ENCODE measurements at places on chromosomes 13 and 19. TPM values are rescaled to one million over a fixed set of nuclear protein-coding genes. Genes with fewer than 3 reads are reported as not detected.

- no peak for DNase-seq
Measured at GRCh38 chr13:80109303-80109702, 231.6 kb downstream of the SPRY2 start.

NOVA2 gene
- 4.3 TPM for polyA plus RNA-seq

GRCh38 chr19:55354698-55355212 is at the start of gene COX6B2:
Gene COX6B2, minus strand, starts transcription at chr19:55354719. Its CDS starts 198 bp downstream, at chr19:55354521.
- no peak for DNase-seq

IPO5 gene
- polyA plus RNA-seq, result 190 TPM

- no peak for DNase-seq
Measured at GRCh38 chr19:44744871-44745332, 3.6 kb upstream of the BCL3 start.

DNA sequence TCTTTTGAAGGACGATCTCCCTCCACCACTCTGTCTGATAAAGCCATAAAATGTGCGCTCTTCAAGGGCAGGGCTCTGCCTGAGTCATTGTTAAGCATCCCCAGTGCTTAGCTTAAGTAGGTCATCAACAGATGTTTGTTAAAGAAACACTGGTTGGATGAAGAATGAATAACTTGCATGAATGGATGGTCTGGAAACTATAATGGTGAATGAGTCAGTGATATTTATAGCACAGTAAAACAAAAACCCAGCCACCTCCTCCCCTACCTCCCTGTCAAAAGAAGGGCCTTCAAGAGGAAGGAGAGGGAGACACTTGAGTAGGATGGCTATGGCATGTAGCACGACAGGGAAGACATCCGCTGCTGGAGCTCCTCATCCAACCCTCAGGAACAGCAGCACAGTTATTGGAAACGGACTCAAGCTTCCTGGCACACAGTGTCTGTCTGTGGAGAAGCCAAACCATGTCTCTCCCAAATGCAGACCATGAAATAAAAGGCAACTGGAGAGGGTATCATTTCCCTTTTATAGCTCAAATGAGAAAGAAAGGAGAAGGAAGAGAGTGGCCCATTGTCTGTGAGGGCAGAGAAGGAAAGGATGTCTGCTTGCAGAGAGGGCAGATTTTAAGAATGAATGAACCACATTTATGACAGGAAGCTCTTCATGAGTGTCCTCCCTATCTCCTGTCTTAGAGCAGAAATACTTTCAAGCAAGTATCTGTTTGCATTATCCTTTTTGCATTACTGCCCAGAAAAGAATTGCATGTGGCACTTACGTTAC is 183.5 kb upstream of the UBL3 start:
- DNase-seq, result no peak

HIPK4 gene
- 0.11 TPM for polyA plus RNA-seq

GRCh38 chr13:44816701-44817100 is 172.6 kb downstream of the NUFIP1 start:
- no peak for DNase-seq

DMKN gene
- polyA plus RNA-seq, result 59.7 TPM

DNA sequence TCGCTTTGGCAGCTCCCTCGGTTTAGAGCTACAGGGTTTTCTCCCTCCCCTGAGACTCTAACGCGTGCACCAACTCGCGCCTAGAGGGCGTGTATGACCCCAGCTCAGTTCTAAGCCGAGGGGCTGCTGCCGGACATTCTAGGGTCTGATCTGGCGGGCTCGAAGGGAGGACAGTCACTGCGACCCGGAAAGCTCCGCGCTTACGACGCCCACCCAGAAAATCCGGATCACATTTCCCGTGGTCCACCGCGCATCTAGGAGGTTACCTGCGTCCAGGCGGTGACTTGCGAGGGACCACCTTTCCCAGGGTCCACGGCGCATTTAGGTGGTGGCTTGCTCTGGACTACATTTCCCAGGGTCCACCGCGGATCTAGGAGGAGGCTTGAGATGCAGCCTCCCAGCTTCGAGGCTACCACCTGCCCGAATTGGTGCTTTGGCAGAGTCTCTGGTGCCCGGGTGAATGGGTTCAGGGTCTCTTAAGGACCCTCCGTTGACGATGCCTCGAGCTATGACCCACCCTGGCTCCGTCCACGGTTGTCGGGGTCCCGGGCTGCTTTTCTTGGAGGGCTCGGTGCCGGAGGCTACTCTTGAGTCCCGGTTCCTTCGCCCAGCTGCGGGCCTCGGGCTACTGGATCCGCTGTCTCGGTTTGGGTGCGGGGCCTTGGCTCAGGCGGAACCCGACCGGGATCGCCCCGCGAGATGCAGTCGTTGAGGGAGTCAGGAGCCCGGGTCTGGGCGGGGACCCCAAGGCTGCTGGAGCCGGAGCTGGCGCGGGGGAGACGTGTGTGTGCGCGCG is 30.5 kb downstream of the ZNF146 start:
- DNase-seq, result peak; percentile 46

LILRA6 gene
- 0.80 TPM for polyA plus RNA-seq

- DNase-seq, result no peak
Measured at GRCh38 chr13:74795526-74795925, 661.3 kb upstream of the KLF12 start.

DNA sequence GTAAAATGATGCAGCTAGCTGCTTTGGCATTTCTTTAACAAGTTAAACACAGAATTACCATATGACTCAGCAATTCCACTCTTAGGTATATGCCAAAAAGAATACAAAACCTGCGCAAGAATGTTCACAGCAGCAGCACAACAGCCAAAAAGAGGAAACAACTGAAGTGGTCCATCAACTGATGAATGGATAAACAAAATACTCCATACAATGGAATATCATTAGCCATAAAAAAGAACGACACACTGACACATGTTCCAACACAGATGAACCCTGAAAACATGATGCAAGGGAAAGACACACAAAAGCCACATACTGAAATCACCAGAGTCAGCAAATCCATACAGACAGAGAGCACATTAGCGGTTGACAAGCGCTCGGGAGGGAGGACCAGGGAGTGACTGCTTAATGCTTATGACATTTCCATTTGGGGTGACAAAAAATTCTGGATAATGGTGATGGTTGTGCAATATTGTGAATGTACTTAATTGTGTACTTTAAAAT is 3.0 kb downstream of the PCID2 start:
- DNase-seq, result no peak

DNA sequence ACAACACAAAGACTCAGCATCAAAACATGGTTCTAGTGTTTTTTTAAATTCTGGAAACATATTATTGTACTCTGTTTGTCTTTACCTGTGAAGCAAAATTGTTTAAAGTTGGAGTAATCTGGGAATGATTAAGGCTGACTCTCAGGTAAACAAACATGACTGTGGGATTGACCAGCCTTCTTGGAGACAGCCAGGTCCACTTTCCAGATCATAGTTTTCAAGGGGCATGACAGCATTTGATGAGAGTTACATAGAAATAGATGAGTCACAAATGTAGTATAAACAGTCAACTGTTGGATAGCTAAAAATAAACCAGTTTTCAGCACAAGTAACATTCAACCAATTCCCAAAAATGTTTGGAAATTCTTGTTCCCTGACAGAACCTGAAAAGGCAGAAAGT is 1680.9 kb downstream of the OLFM4 start:
- DNase-seq, result no peak

DNA sequence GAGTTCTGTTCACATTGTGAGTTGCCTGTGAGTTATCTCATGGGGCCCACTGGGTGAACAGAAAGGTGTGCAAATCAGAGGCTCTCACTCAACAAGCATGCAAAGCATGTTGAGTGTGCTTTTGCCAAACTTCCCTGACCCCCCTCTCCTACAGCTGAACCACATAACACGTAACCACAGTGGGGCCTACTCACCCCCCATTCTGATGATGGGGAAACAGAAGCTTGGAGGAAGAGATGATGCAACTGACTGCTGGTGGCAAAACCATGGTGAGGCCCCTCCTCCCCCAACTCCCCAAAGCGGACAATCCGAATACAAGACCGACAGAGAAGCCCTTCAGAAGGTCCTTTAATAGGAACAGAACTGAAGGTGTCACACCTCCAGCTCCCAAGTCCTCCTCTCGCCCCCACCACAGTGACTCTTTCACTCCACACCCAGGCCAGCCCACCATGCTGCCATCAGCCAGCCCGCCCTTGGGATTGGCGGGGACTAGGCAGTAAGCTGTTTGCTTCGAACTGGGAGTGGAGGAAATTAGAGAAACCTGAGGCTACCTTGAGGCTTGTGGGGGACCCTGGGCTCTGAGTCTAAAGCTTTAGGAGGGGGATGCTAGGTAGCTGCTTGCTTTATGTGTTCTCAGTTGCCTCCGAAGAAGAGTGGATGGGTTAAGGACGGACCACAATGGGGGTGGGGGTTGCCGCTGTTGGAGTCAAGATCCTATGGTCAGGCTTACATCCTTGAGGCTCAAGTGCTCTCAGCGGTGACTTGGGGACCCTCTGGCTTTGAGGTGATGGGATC is 3.8 kb downstream of the ZNF784 start:
- no peak for DNase-seq

DNA sequence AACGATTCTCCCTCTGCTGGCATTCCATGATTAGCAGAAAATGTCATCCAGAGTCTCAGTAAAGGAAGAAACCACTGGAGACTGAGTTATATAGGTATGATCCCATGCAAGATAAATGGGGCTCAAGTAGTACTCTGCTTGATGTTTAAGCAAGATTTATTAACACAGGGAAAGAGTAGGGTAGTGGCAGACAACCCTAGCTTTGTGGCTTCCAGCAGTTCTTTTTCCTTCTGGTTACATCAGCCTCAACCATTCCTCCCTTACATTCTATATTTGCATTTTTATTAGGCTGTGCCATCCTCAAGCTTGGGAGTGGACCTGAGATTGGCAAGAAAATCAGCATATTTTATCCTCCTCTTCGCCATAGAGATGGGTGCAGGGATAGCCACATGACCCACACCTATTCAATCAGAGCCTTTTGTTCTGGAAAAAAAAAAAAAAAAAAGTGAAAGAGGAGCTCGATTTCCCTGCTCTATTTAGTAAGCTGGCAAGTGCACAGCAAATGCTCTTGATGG is 402.1 kb downstream of the ZNF536 start:
- no peak for DNase-seq

PRTN3 gene
- polyA plus RNA-seq, result 2.0 TPM

F7 gene
- polyA plus RNA-seq, result 2.1 TPM

DNA sequence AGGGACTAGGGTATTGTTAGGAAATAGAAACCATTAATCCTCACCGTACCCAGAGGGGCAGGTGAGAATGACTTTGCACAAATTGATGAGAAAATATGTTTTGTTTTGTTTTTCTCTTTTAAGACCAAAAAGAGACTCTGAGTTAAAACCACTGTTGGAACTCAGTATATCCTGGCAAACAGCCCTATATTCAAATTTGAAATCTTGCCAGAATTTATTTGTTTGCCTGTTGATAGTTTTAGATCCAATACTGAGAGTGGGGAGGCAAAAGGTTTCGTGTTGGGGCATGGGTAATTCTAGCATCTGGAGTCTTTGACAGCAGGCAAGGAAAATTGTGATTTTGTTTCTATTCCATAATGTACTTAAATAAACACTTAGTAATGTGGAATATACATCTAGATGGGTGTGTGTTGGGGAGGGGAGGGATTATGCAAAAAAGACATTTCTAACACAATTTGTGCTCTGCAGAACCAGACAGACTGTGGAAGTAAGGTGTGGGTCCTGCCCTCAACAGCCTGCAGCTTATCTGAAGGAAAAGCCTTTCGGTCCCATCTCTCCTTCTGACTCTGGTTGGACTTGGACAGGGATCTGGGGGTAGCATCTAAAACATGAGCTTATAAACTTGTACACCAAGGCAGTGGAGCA is 190.7 kb downstream of the OXGR1 start:
- no peak for DNase-seq

- no peak for DNase-seq
Measured at GRCh38 chr13:80265348-80265747, 75.6 kb downstream of the SPRY2 start.

- DNase-seq, result no peak
Measured at GRCh38 chr13:50709058-50709457, 134.4 kb downstream of the DLEU7 start.

MIDN gene
- 50.1 TPM for polyA plus RNA-seq

KLHL1 gene
- 0.89 TPM for polyA plus RNA-seq

ATXN8OS gene
- polyA plus RNA-seq, result 0.31 TPM

DNA sequence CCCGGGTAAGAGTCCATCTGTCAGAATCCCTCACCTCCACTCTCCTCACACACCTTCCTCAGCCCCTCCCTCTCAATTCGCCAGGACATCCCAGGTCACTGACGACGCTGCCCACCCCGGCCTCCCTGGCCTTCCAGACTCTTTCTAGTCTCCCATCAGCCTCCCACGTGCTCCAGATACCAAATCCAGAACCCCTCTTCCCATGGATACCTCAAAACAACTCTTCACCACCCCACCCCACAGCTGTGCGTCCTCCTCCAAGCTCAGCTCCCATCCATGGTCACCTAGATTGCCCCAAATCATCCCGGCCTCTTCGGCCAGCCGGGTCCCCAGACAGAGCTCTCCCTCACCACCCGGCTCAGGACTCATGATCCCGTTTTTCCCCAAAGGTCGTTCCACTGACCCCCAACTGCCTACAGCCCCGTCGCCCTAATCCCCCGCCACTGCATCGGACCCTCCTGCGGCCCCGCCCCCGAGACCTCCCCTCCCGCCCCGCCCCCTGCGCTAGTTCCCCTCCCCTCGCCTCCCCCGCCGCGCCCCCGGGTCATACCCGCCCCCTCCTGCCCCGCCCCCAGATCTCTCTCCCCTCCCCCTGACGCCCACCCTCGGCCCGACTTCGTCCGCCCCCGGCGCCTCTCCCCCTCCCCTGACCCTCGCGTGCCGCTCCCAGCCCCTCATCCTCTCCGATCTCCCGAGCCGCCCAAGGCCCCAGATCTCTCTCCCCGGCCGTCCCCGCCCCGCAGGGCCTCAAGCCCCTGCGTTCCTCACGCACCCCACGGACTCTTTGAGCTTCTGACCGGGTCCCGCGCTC is 546 bp downstream of the UBXN6 start:
- peak; percentile 60 for DNase-seq

TUBA3C gene
- not detected for polyA plus RNA-seq

CYP2A7 gene
- polyA plus RNA-seq, result not detected

GRCh38 chr13:39321574-39321973 is 281.4 kb downstream of the LHFPL6 start:
- no peak for DNase-seq

- DNase-seq, result no peak
Measured at GRCh38 chr13:110938662-110939421, 24.0 kb upstream of the ANKRD10 start.

RFPL4A gene
- not detected for polyA plus RNA-seq

All from left renal pelvis (tissue), 4 donors.